ENCODE measurements at places on chromosomes 12 and 14.
A peak's percentile ranks its signal among the peaks of the same experiment; 100 is the strongest.

- no peak for DNase-seq
Observed at GRCh38 chr12:132015686-132016430, 66.1 kb downstream of the EP400 start.

- DNase-seq, result no peak
Observed at GRCh38 chr12:93825501-93825888, 148.3 kb downstream of the CRADD start.

DNA sequence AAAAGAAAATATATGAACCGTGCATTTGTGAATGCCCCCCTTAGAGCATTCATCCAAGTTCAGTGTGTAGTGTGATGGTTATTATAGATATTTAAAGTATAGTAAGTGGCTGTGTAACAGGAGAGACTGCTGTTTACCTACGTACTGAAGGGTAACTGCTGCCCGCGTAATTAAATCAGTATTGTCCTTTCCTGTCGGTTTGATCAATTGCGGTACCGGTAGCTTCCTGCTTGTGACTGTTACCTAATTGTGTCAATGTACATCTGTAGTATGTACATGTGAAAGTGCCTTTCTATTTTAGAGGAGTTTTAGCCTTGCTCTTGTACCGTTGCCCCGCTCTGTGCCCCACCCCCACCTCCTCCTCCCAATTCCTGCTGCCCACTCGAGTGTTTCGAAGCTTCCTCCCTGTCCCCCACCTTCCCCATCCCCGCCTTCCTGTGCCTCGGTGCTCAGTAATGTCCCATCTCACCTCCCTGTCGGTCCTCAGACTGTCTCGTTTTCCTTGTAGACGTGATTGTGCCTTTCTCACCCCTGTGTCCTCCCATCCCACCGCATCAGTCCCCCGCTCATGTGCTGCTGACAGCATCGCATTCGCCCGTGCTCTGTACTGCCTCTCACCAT is 75.0 kb downstream of the KICS2 start:
- no peak for DNase-seq

DNA sequence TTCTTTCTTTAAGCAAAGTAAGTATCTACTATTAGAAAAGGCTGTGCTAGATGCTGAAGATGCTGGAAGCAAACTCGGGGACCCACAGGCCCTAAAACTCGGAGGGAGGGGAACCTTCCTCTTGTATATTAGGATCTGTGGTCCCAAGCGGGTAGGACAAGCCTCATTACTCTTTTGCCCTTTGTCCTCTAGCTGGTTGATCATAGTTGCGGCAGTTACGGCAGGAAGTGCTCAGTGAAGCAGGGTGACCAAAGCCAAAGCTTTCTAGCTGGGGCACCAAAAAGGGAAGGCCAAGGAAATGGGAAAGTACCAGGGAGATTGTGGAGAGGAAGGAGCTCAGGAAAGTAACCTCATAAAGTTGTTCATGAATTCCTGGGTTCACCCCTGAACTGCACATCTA is 76.3 kb downstream of the SCFD1 start:
- no peak for DNase-seq

DNA sequence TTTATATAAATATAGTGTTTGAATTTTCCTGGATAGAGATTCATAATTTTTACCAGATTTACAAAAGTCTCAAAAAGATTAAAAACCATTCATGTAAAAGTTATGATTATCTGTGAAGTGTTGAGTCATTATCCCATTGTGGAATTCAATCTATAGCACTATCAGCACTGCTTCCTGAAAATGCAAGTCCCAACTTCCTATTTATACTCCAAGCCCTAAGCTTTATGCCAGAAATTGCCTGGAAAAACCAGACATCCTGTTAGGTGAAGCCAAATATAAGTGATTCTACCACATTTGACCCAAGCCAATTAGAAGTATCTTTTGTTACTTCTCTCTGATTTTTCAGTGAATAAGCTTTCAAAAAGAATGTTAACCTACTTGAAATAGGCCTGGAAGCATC is 129.1 kb downstream of the GPR135 start:
- DNase-seq, result no peak

GRCh38 chr12:110657747-110658146 is 31.2 kb downstream of the HVCN1 start:
- DNase-seq, result no peak

DNA sequence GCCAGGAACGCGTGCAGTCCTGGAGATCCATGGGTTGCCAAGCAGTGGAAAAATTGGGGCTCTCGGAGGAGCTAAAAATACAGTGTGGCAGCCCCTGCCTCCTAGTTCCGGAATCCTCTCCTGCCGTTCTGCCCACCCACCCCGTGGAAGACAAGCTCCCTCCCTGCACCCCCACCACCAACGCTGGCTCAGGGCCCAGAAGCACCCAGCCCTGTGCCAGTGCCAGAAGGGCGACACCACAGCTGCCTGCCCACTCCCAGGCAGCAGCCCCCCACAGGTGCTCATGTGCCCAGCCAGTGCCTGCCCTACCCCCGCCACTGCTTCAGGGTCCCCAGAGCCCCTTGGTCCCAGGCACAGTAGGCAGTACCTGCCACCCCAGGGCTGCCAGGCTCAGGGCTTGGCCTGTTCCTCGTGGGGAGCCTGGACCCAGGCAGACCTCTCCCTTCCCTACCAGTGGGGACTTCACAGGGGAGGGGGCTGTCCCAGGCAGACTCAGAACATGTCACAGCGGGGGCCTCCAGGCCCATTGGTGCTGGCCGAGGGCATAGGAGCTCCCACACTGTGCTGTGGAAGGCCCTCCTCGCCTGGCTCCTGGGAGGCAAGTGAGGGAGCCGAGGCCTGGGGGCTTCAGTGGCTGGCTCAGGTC is 7.4 kb downstream of the INF2 start:
- no peak for DNase-seq

DNA sequence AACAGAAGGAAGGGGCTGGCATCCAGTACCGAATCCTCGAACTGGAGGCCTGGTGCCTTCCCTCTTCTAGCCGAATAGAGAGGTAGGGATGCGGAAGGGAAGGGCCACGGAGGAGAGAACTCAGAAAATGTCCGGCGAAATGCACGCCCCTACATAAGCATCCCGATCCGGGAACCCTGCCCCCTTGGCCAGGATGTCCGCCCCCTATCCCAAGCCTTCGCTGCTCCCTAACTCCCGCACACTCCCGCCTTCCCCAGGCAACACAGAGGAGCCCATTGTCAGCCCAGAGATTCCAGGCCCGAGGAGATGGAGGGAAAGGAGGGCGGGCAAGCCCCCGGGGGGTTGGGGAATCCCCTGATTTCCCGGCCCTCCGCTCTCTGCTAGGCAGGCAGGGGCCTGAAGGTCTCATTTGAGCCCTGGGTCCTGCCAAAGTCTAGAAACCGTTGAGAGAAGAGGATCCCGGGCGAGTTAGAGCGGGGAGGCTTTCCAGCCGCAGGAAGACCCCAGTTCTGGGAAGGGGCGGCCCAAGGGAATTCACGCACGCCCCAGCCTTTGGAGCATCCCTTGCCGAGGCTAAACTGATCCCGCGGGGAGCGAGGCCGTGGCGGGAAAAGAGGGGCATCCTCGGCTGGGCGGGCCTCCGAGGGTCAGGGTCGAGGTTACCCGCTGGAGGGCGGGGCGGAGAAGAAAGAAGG is 569 bp upstream of the ARHGEF40 start:
- DNase-seq, result peak; percentile 44

All from tibial artery (tissue), 4 donors.